ENCODE measurements at places on chromosomes 16 and 17.

DNA sequence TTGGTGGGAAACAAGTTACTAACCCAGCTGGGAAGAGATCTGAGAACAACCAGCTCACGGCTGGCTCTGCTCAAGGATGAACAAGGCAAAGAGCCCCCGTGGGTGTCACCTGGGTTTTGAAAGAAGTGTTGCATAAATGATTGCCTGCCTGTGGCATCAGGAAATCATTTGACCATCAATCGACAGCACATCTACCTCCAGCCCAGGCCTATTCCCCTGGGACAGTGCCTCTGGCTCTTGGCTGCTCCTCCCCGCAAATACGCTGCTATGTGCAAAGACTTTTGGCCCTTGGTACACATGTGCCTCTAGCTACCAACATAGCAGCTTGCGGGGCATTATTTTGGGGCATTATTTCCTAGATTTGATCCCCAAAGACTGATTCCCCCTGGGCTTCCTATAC is 39.4 kb upstream of the SMPD3 start:
- no peak for DNase-seq

- no peak for DNase-seq
Measured at GRCh38 chr17:41621916-41622315, 2.5 kb downstream of the KRT17 start.

- DNase-seq, result no peak
Measured at GRCh38 chr17:32673964-32674363, 187.2 kb downstream of the CDK5R1 start.

- DNase-seq, result no peak
Measured at GRCh38 chr16:10386517-10387100, 748 bp downstream of the ATF7IP2 start.

DNA sequence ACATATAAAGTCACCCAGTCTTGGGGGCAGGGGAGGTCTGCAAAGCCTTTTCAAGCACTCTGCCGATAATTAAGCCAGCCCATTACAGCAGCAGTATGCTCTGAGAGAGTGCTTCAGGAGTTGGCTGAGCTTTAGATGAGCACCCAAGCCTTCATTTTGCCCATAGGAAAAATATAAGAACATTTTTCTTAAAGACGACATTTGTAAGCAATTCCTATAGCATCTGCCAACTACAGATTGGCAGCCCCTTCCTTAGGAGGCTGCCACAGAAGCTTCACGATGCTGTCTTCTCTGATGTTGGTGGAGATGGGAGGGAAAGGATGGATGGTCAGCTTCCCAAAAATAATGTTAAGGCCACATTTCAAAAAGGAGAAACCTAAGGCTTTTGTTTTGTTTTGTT is 367.5 kb downstream of the XYLT1 start:
- no peak for DNase-seq

GRCh38 chr16:11796227-11797165 is 562 bp downstream of the ZC3H7A start:
- peak; percentile 41 for DNase-seq

- no peak for DNase-seq
Measured at GRCh38 chr17:50204431-50204830, 3.0 kb upstream of the COL1A1 start.

- DNase-seq, result no peak
Measured at GRCh38 chr17:30433514-30433913, 43.7 kb upstream of the GOSR1 start.

DNA sequence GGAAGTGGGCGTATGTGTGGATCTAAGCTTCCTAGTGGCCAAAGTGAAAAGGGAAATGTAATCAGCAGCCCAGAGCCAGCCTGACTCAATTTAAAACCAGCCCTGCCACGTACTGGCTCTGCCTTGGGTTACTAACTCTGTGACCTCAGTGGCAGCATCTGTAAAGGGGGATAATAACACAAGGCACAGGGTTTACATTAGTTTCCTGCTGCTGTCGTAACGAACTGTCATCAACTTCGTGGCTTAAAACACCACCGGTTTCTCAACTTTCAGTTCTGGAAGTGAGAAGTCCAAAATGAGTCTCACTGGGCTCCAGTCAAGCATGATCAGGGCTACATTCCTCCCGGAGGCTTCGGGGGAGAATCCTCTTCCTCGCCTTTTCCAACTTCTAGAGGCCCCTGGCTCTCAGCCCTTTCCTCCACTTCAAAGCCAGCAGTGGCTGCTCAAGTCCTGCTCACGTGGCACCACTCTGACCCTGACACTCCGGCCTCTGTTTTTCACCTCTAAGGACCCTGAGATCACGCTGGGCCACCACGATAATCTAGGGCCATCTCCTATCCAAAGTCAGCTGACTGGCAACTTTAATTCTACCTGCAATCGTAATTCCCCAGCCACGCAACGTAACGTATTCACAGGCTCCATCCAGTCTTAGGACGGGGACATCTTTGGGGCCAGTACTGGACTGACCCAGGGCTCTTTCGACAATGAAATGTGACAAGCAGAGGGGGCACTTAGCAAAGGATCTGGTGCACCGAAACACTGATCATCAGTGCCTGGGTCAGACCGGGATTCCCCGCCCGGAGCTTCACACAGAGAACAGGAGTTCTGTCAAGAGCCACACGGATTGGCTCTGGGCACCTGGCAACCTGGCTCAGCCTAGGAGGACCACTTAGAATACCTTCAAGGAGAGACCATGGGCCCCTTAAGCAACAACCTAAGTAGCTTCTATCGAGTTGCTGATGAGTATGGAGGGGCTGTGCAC is 14.5 kb downstream of the TMC6 start:
- DNase-seq, result no peak

GRCh38 chr17:15457723-15458094 is 9.7 kb downstream of the CDRT4 start:
- no peak for DNase-seq

DNA sequence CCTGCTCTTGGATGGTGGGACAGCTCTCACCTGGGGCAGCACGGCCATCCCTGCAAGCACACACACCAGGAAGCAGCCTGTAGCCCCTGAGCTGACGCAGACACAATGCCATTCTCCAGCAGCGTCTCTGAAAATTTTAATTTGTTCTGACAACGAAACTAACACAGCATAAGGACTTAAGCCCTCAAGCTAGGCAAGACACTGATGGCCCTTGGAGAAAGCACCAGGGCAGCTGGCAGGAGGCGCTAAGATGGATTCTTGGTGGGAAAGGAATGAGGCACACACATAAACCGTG is 2.7 kb upstream of the LIMD2 start:
- DNase-seq, result no peak

DNA sequence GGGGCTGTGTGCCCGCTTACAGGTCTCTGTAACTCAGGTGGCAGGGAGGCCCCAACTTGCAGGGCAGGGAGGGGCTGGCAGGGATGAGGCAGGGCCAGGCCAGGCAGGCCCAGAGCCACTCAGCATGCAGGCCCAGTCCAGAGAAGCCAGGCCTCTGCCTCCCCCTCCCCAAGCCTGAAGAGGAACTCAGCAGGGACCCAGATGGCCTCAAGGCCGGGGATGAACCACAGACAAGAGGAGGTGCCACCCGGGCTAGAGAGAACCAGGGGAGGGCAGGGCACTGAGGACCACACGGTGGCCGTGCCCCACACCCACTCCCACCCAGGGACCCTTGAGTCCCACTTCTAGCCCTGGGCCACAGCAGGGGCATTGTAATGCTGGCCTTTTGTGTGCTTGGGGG is 29.8 kb upstream of the EIF1 start:
- no peak for DNase-seq

DNA sequence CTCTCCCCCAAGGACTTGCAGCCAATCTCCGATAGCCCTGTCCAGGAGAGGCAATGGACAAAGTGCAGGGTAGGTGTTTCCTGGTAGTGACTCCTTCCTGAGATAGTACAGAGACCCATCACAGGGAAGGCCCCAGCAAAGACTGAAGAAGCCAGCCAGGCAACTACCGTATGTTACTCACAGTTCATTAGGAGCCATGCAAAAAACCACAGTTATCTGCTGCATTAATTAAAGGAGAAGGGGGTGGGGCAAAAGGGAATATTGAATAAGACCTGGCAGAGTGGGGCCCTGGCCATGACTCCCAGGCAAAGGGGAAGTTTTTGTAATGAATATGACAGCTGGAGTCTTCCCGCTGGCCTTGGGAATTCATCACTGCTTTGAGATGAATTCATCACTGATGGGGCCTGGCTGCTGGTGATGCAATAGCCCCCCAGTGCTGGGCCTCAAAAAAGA is 2.5 kb upstream of the SLC13A2 start:
- DNase-seq, result no peak

GRCh38 chr16:4288148-4288921 is 15.5 kb upstream of the TFAP4 start:
- peak; percentile 59 for DNase-seq

- DNase-seq, result no peak
Measured at GRCh38 chr17:55391244-55391757, 30.3 kb downstream of the MMD start.

DNA sequence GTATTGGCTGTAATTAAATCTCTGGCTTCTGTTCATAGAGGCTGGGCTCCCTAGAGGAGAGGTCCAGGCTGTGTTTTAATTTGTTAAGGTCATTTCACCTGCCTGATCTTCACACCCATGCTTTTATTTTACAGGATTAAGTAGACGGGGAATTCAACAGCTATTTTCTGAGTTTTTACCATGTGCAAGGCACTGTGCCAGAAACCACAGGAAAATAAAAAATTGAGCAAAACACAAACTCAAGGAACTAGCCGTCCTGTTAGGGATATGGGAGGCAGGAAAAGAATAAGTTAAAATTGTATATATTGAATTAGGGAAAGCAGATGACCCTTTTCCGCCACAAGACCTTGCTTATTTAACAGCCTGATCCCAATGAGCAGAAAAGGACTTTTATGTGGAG is 29.1 kb downstream of the HS3ST3A1 start:
- DNase-seq, result no peak

DNA sequence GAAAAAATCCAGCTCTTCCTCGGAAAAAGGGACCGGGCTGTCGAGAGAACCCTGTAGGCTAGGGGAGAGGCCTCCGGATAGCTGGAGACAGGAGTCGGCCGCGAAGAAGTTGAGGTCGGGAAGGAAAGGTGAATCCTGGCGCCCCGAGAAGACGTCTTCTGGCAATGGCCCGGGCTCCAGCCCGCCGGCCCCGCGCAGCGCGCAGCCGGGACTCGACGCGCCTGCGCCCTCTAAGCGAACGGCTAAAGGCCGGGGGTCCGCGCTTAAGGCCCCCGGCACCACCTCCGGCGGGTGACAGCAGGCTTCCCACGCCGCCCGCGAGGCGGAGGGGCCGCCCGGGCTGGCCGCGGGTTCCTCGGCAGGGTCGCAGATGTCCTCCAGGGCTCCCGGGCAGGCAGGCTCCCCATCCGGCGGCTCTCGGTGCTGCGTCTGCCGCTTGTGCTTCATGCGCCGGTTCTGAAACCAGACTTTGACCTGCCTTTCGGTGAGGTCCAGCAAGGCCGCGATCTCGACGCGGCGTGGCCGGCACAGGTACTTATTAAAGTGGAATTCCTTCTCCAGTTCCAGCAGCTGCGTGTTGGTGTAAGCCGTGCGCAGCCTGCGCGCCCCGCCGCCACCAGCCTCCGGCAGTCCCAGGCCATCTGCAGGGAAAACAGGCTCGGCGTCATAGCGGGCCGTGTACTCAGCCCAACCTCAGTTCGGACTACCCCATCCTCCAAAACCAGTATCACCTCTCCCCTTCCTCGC is 1.6 kb downstream of the HOXB2 start:
- DNase-seq, result peak; percentile 71

DNA sequence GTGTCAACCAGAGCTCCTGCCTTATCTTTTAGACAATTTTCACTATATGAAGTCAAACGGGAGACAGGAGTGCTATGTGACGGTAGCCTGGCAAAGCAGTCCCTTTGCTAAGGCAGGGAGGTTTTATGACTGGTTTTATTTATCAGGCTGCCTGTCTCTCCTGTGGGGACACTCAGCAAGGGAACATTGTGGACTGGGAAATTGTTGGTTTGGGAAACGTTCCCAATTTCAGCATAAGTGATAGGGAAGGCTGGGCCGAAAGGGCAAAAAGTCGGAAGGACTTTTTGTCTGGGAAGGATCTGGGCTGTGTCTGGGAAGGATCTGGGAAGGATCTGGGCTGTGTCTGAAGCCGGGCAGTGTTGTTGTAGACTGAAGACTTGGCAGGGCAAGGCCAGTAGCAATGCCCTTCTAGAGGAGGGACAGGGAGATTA is 211.2 kb downstream of the PARN start:
- no peak for DNase-seq

GRCh38 chr17:1162116-1162855 is 17.5 kb downstream of the ABR start:
- DNase-seq, result peak; percentile 27

GRCh38 chr17:13297183-13297582 is 279.4 kb upstream of the ELAC2 start:
- no peak for DNase-seq

DNA sequence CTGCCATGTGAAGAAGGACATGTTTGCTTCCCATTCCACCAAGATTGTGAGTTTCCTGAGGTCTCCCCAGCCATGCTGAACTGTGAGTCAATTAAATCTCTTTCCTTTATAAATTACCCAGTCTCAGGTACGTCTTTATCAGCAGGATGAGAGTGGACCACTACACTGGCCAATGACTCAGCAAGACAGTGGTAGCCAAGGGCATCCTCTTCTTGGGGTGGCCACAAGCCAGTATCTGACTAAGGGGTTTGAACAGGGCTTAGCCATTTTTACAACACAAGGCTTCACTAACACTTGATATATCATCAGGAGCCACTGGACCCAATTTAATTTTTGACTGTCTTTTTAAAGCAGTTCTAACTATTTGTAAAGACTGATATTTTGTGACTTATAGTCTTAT is 21.1 kb upstream of the KRT24 start:
- DNase-seq, result no peak

DNA sequence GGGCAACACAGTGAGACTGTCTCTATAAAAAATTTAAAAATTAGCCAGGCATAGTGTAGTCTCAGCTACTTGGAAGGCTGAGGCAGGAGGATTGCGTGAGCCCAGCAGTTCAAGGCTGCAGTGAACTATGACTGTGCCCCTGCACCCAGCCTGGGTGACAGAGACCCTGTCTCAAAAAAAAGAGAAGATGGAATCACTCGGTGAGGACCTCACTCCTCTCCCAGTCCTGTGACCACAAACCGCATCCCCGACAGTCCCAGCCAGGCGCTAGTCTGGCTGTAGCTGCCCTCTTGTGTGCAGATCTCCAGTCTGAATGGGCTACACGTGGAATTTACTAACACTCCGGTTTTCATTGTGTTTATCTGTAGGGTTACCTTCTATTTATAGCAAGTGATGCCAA is 11.1 kb downstream of the DEXI start:
- no peak for DNase-seq

DNA sequence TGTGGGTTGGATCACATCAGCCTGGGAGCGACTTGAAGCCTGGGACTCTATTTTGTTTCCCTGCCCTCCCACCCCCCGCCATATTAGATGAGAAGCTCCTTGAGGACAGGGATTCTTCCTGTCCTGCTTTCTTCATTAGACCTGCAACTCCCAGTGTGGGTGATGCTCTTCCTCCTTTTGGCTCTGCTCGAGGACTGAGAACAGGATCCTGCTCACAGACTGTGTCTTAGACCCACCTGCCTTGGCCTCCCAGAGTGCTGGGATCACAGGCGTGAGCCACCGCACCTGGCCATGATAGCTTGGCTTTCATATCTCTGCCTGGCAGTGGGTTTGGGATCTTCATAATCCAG is 21.5 kb upstream of the TNS4 start:
- DNase-seq, result no peak

GRCh38 chr17:9192010-9192409 is 170.7 kb downstream of the NTN1 start:
- DNase-seq, result no peak

GRCh38 chr17:31093866-31094599 is 744 bp upstream of the NF1 start:
- no peak for DNase-seq

- no peak for DNase-seq
Measured at GRCh38 chr17:51510940-51511339, 250.6 kb downstream of the UTP18 start.
